ENCODE measurements at places on chromosomes 2 and 18. TPM values are rescaled to one million over a fixed set of nuclear protein-coding genes. Genes with fewer than 3 reads are reported as not detected.

The SLC8A1 gene
- polyA plus RNA-seq, result not detected

The SCN7A gene
- not detected for polyA plus RNA-seq

The LDLRAD4 gene
- polyA plus RNA-seq, result 13.0 TPM

The CACNB4 gene
- polyA plus RNA-seq, result not detected

The HOXD4 gene
- not detected for polyA plus RNA-seq

DNA sequence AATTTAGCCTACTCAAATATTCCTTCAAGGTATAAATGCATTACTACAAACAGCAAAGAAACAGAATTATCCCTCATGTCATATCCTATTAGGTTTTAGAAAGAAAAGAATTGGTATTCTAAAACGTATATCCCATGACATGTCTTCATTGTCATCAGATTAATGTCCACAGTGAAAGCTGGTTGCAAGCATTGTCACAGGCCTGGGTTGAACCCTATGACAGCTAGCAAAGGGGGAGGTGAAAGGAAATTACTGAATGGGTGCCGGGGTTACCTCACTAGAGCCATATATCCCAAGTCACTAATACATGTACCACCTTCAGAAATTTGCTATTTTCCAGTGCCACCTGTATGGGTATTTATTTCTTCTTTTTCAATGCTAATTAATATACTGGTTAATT is 1630.5 kb upstream of the NXPH2 start:
- DNase-seq, result no peak

DNA sequence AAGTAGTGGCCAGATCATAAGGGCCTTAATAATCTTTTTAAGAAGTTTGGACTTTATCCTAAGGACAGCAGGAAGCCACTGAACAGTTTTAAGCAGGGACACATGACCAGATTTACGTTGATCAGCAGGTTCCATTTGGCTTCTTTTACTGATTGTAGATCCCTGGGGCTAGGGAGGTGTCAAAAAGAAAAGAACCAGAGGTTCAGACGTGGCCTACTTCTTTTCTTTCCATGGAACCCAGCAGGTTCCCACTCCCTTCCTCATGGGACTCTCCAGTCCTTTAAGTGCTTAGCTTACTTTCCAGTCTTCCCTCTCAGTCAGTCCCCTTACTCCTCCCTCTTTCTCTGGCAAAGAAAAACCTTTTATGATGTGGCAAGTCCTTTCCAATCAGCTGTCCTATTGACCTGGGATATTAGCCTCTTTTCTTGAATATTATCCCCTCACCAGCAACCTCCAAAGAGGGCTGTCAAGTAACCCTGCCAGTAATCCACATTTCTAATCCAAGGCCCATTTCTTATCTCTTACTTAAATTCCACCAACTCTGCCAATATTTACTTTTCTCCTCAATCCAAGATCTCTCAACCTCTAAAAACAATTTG is 33.5 kb downstream of the NHEJ1 start:
- DNase-seq, result no peak

GRCh38 chr2:161964160-161964559 is 109.9 kb downstream of the DPP4 start:
- DNase-seq, result no peak

GRCh38 chr18:48328473-48329210 is 80.5 kb downstream of the ZBTB7C start:
- no peak for DNase-seq

DNA sequence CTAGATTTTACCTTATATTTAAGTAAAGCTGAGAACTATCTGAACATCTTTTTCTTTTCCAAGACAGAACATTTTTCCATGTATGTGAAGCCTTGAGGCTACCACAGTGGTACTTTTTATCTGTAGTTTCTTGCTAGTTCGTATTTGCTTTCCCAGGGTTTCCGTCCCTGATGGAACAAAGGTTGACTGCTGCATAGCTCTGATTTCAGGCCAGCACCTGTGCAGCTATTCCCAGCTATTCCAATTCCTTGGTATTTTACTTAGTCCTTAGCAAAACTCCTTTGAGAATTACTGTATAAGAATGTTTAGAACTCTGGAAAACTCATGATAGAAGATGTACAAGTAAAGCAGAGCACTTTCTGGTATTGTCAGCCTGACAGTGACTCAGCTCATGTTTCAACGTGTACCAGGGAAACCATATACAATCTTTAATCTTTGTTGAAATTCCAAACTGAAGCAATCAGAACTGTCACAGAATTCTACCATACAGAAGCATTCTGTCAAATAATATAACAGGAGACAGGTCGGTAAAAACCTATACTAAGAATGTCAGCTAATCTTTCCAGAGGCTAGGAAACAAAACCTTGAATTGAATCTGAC is 162.2 kb downstream of the PKP4 start:
- no peak for DNase-seq

DNA sequence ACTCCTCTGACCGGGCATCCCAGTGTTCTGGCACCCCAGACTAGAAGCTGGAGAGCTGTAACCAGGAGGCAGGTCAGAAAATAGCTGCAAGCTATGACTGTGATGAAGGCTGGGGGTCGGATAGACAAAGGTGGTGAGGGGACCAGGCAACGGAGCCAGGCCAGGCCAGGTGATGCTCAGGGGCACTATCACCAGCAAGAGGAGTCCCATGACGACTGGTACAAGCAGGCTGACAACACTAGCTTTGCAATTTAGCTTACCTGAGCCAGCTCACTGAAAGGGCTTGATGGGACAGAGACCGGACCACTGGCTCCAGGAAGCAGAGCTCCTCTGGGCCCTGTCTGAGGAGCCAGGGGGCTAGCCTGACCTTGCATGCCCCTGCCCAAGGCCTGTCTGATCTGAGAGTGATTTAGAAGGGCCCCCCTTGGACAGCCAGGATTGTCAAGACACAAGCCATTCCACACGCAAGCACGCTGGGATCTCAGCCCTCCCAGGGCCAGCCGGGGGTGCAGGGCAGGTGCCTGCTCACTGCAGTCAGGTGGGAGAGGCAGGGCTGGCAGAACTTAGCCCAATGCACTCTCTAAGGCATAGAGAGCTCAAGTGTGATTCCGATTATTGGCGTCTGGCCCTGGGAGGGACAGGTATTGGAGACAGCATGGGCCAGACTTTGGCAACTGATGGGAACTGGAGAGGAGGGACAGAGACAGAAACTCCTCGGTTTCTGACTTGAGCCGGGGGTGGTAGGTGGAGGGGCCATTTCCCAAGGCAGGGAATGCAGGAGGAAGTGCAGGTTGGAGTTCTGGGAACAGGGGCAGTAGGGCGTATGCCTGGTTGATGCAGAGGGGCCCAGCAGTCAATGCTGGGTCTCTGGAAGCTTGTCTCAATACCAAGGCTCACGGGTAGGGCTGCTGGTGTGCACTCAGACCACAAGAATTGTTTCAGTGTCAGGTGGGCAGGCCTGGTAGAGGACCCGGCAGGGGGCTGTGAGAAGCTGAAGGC is 47.7 kb downstream of the MYO7B start:
- no peak for DNase-seq

DNA sequence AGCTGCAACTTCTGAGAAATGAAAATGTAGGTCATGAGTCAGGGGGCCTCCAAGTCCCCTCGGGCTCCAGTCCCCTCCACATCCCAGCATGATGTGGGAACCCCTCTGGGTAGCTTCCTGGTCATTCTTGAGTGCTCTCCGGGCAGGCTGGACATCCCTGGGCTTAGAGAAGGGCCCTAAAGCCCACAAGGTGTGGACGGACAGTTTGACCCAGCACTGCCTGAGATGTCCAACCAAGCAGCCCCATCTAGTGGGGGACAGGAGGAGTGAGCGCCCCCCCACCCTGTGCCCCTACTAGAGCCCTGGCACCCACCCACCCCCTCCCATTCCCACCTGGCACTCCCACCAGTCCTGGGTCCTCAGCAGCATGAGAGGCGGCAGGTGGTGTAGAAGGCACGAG is 46.0 kb downstream of the CYP27C1 start:
- no peak for DNase-seq

DNA sequence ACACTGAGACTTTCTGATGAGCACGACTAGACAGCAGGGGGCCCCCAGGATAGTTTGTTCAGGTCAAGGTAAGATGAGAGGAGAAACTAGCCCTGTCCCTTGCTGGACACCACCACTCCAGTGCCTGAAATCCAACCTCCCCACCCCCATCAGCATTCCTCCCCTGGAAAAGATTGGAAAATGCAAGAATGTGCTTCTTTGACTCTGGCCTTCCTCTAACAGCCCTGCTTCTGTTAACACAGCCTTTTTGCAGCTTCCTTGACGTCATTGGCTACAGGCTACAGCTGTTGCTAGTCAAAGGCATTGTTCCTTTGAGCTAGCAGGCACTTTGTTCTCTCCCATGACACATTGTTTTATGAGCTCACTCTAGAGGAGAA is 20.1 kb upstream of the LTBP1 start:
- DNase-seq, result no peak

GRCh38 chr2:134865067-134865787 is 26.8 kb downstream of the ACMSD start:
- no peak for DNase-seq

Measured in naive thymus-derived CD4-positive, alpha-beta T cell (primary cell).